Activated T-cell treated with anti-CD3 and anti-CD28 coated beads for 48 hours (primary cell): ENCODE measurements at places on chromosomes 16 and 17.

DNA sequence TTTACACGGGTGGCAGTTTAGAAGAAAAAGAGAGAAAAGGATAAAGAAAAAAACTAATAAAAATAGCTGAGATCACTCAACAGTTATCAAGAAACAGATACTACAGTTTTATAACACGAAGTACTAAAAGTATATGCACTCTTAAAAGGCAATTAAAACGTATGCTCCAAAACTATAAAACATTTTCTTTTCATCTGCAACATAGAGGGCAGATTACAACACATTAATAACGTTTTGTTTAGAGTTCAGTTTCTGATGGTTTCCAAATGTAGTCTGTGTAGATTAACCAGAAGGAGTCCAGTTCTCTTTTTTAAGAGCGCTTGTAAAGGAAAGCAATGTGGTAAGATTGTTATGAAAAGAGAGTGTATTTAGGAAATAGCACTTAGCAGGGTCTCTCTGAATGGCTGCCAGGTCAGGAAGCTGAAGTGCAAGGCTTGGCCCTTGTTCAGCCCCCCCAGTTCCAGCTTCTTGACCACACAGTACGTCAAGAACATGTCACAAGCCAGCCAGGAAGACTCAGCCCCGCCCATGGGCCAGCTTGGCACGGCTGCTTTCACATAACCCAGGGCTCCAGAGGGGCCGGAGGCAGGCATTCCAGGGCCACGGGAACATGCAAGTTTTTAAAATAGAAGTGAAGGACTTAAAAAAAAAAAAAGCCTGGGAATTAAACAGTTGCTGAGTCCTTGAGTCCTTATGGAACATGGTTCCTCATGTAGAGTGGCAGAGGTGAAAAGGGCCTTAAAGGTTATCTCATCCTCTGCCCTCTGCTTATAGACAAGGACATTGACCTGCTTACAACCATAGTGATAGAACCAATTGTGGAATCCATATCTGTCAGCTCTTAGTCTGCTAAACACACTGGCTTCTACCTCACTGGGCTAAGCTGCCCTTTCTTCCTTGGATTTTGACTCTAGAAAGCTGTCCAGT is 147.4 kb upstream of the TBX2 start:
- no peak for DNase-seq

GRCh38 chr17:33369876-33370275 is 76.8 kb upstream of the ASIC2 start:
- DNase-seq, result no peak

DNA sequence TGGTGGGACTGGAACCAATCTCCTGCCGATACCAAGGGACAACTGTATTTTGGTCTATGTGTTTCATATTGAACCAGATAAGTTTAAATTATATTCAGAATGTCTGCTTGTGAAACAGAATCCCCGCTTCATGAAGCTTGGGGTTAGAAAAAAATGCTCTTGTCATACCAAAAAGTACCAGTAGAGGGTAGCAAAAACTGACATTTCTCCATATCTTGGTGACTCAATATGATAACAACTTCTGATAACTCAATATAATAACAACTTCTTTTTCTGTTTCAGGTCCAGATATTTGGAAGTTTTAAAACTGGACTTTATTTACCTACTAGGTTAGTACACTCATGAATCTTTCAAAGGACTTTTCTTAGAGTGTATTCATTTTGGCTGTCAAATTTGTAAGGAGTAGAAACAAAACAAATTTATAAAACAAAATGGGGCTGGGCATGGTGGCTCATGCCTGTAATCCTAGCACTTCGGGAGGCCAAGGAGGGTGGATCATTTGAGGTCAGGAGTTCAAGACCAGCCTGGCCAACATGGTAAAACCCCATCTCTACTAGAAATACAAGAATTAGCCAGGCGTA is 52.3 kb upstream of the ADCY7 start:
- DNase-seq, result no peak

DNA sequence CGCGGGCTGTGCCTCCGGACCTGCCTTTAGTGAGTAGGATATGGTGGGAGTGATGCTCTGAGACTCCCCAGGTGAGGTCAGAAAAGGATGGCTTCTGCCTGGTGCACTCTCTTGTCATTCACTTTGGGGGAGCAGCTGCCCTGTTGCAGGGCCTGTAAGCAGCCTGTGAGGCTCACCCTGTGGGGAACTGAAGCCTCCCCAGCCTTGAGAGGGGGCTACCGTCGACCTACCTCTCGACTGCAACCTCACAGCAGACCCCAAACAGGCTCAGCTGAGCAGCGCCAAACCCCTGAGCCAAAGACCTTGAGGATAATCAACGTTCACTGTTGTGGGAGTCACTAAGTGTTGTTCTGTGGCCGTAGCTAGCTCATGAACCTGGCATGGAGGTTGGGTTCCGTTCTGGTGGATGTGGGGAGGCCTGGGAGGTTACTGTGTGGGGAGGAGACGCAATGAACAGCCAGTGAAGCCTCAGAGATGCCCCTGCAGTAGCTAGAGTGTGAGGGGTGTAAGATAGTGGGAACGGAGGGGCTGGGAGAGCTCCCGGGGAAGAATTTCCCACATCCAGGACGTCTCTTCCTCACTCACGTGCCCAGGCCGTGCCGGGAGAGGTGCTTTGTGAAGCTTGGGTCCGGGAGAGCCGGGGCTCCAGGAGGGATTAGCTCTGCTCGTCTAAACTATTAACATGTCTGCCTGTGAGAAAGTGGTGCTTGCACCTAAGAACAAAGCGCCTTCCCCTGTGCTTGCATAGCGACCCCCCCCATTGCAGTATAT is 38.8 kb downstream of the METRNL start:
- DNase-seq, result no peak

- no peak for DNase-seq
Measured at GRCh38 chr16:22973522-22973921, 159.6 kb downstream of the HS3ST2 start.

DNA sequence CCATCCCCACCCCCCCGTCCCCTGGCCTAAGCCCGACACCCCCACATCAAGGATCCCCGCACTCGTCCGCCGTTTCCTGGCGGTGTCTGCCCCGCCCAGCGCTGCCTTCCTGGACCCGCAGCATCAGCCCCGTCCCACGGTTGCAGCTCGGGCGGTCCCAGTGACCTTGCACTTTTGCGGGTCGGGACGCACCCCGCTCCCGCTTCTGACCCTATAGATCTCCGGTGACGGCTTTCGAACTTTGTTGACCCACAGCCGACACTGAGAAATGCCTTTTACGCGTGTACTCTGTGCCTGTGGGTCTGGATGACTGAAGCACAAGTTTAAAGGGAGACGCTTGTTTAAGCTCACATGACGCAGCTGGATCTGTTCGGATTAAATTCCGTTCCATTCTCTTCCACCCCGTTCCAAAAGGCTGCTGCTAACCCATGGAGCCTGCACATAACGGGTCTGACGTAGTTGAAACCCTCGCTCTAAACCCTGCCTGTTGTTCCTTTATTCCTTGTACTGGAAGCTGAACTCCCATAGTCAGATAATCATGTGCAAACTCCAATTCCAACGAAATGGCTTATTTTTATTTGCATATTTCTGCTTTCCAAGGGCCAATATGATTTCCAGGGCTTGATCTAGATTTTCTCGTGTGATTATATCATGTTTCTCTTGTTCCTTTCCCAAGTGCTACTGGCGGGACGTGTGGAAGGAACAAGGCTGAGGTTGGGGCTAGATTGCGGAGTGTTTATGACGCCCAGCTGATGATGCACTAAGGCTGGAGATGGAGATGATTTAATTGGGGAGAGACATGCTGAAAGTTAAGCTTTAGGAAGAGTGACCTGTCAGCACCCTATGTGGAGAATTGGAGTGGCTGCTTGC is 834 bp downstream of the FLYWCH1 start:
- peak; percentile 21 for DNase-seq

DNA sequence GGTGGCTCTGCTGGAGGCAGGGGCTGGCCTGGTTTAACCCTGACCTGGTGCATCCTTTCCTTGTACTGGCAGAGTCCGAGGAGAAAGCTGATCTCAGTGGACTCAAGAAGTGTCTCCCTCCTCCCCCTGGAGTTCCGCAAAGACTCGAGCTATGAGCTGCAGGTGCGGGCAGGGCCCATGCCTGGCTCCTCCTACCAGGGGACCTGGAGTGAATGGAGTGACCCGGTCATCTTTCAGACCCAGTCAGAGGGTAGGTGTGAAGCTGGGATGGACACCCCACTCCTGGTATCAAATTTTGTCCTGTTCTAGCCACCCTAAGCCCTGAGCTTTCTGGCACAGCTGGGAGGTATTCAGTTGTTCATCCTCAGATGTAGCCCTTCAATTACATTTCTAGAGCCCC is 42.5 kb downstream of the IL21R start:
- DNase-seq, result no peak

DNA sequence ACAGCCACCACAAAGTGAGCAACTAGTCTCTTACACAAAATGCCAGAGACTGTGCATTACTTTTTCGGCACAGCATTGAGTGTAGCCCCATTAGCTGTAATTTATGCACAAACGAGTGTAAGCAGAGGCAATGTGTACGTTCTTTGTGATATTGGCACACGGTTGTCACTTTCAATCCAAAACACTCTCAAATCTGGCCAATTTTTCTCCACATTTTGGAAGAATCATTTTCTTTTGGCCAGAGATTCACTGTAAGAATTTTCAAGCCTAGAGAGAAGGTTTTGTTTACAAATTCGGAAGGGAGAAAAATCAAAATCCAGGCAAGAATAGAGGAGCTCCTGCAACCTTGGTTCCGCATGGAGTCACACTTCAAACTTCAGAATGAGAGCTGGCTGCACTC is 15.4 kb upstream of the KIF2B start:
- DNase-seq, result no peak

GRCh38 chr16:65622871-65623270 is 501.0 kb upstream of the CDH11 start:
- DNase-seq, result no peak

DNA sequence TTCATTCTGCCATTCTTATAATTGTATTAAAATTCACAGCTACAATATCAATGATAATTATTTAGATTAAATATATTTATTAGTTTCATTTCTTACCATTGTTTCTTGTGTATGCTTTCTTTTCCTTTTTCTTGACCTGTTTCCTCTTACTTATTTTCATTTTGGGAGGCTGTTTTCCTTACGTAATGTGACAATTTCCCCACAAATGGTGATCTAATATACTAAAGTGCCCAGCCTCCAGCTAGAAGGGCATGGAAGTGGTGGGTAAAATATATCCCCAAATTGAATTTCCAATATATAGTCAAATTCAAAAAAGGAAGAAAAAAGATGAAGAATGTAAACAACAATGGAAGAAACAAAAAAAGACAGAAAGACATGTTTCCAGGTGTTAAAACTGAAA is 1.5 kb upstream of the ABCA6 start:
- DNase-seq, result no peak

GRCh38 chr16:70601576-70602575 is 44.5 kb upstream of the IL34 start:
- DNase-seq, result no peak

DNA sequence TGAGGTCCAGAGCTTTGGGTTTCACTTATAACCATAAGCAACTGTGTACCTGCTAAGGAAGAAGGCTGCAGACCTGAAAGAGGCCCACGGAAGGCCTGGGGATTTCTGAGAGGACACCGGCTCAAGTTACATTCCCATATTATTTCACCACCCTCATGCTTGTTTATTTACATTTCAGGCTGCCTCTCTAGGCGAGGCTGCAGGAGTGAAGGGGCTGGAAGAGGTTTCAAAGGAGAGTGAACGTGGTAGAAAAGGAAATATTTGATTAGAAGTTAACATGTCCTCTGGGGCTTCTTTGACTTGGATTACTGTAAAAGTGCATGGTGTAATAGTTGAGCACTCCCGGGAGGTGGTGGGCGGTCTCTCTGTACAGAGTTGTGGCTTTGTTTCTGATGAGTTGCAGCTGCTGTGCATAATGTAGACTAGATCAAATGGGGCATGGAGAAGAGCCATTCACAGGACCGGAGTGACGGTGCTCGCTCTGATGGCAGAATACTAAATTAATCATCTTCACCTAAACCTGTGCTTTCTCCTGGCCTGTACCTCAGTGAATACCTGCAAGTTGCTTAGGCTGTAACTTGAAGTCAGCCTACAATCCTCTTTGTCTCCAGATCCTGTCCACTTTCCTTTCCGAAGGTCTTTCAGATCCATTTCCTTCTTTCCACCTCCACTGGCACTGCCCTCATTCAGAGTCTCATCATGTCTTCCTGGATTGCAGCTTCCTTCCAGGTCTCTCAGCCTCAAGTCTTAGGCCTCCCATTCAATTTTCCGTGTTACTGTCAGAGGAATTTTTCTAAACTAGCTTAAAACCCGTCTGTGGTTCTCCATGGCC is 1.9 kb upstream of the CPD start:
- DNase-seq, result peak; percentile 57

GRCh38 chr17:68087851-68088250 is 52.3 kb downstream of the KPNA2 start:
- no peak for DNase-seq

DNA sequence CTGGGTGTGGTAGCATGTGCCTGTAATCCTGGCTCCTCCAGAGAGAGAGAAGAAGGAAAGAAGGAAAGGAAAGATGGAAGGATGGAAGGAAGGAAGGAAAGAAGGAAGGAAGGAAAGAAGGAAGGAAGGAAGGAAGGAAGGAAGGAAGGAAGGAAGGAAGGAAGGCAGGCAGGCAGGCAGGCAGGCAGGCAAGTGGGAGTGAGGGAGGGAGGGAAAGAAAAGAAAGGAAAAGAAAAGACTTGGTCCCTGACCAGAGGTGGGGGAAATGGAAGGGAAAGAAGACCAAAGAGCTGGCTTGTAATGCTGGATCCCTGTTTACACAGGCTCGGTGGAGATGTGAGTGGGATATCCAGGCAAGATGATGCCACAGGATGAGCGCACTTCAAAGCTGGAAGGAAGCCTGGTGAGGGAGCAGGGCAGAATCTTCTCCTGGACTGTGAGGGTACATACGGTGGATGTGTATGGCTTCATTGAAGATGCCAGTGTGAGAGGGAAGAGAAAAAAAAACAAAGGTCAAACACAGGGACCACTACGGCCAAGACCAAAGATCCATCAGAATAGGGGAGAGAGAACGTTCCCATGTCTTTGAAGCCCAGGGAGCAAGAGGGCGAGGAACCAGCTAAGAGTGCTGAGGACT is 2.1 kb downstream of the CES1 start:
- no peak for DNase-seq

GRCh38 chr17:66625311-66625767 is 209.6 kb upstream of the CACNG5 start:
- no peak for DNase-seq

DNA sequence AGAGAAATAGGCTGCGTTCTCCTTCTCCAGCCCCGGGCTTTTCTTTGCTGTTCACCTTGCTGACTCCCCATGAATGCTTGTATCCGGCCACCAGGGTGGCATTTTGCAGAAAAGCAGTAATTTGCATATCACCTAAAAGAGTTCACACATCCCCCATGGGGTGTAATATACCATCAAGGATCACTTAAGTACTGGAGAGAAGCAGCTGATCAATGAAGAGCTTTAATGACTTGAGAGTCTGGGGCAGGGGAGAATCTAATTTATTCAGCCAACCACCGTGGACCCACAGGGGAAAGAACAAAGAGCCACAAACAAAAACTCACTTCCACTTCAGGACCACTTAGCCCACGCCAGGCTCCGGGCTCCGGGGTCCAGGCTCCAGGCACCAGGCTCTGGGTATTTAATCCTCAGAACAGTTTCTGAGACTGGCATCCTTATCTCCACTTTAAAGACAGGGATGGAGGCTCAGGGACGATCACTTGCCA is 33.9 kb upstream of the SEC14L1 start:
- DNase-seq, result no peak

GRCh38 chr17:29612094-29612403 is 10.7 kb downstream of the CORO6 start:
- DNase-seq, result no peak
